Small intestine (tissue), 16 donors: ENCODE measurements at places on chromosomes 7 and 10.

DNA sequence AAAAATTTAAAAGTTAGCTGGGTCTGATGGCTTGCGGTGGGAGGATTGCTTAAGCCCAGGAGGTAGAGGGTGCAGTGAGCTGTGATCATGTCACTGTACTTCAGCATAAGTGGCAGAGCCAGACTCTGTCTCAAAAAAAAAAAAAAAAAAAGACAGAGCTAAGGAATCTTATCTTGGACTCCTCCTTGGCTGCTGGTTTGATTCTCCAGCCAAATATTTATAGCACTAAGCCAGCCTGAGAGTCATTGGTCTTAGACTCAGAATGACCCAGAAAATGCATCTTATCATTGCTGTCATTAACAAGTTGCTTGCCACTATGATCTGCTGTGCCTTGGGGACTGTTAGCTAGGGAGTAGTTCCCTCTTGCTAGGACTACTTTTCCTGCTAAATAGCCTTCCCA is 164.7 kb downstream of the GNAT3 start:
- no peaks in the 10 kb centered on the region for H3K36me3 ChIP-seq
- H3K27ac ChIP-seq = no peak overlapping the region
- DNase-seq = peak; percentile 9
- H3K27me3 ChIP-seq = no peaks in the 10 kb centered on the region
- H3K4me1 ChIP-seq = peaks cover 3% of the 10 kb centered on the region

DNA sequence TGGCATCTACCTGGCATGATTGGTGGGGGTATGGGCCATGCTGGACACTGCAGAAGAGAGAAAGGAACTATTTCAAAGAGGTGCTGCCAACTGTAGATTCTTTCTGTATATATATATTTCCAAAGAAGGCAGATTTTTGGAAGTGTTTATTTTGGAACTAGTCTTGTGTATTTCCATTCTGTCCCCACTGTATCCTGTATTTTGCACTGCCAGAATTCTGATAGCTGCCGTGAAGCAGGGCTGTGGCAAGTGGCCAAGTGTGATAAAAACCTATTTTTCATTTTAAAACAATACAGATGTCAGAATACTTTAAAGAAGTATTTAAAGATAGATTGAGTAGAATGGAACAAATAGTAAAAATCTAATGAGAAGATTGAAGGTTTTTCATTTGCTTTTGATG is 17.1 kb downstream of the MCU start:
- no peaks in the 10 kb centered on the region for H3K27me3 ChIP-seq
- no peak for DNase-seq
- H3K4me3 ChIP-seq = no peak overlapping the region

DNA sequence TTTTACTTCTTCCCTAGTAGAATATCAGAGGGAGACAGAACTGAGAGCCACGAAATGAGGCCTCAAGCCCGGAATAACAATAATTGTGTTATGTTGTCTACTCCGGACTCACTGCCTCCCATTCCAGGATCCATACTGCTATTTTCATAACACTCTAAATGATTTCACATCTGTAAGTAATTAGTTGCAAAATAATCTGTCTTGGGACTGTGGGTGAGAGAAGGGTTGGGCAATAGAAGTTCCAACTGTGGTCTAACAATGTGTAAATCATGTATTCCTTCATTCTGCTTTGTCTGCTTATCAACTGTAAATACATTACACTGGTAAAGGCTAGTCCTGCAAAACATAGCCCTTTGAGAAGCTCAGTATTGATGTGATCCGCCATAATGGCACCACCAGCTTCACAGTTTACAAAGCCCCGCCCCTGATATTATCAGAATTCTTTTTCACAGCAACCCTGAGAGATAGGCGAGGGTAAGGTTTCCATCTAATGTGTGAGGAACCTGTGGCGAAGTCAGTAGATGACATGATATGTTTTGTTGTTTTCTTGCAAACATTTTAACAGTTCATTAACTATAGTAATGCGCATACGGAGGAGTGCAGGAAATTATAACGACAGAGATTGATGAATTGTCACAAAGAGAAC is 265.7 kb upstream of the BMPER start:
- no peak overlapping the region for H3K27ac ChIP-seq
- no peak overlapping the region for H3K4me3 ChIP-seq
- no peaks in the 10 kb centered on the region for H3K27me3 ChIP-seq
- no peaks in the 10 kb centered on the region for H3K4me1 ChIP-seq
- no peaks in the 10 kb centered on the region for H3K36me3 ChIP-seq
- no peak for DNase-seq

GRCh38 chr7:75039709-75040108 is 33.9 kb downstream of the RCC1L start:
- H3K27me3 ChIP-seq = no peaks in the 10 kb centered on the region
- H3K36me3 ChIP-seq = peaks cover 9% of the 10 kb centered on the region
- no peak for DNase-seq
- no peak overlapping the region for H3K27ac ChIP-seq
- no peaks in the 10 kb centered on the region for H3K4me1 ChIP-seq
- H3K4me3 ChIP-seq = no peak overlapping the region

GRCh38 chr7:121000081-121000983 is 11.8 kb downstream of the CPED1 start:
- peak overlapping the region; percentile 50 for H3K27ac ChIP-seq
- DNase-seq = no peak
- peaks cover 5% of the 10 kb centered on the region for H3K4me1 ChIP-seq
- H3K27me3 ChIP-seq = no peaks in the 10 kb centered on the region

- no peak overlapping the region for H3K4me3 ChIP-seq
- no peak for DNase-seq
- no peaks in the 10 kb centered on the region for H3K36me3 ChIP-seq
- H3K27me3 ChIP-seq = no peaks in the 10 kb centered on the region
- H3K27ac ChIP-seq = no peak overlapping the region
- no peaks in the 10 kb centered on the region for H3K4me1 ChIP-seq
These were observed 19.3 kb downstream of the VIPR2 start for GRCh38 chr7:159125104-159125954.

DNA sequence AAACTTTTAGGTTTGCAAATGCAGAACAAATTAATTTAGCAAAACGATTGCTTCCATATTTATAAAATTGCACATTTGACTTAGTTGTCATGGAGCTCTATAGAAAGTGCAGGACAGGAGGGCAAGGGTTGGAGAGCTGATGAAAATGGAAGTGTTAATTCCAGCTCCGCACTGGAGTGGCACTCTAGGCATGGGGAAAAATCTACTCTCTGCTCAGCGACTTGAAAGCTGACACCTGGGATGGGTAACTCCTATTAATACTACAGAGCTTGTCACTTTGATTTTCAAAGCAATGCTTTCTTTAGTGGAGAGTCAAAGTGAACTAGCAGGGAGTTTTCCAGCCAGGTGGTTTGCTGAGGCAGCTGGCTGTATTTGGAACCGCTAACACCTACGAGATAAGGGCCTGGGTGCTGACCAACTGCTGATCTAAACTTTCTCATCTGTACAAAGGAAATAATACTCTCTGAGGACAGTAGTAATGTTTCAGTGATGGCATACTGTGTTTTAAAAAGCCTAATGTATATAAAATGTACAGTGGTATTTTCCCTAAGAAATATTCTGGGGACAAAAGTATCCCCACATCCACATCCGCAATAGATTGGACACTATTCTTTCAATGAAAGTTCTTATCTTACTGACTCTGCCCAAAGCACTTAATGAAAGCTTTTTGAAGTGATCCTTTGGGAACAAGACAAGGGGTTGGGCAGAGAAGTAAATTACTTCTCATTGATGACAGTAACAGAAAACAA is 444.3 kb downstream of the GPAM start:
- H3K36me3 ChIP-seq = no peaks in the 10 kb centered on the region
- H3K4me3 ChIP-seq = no peak overlapping the region
- H3K4me1 ChIP-seq = no peaks in the 10 kb centered on the region
- no peak for DNase-seq
- H3K27me3 ChIP-seq = no peaks in the 10 kb centered on the region
- no peak overlapping the region for H3K27ac ChIP-seq

DNA sequence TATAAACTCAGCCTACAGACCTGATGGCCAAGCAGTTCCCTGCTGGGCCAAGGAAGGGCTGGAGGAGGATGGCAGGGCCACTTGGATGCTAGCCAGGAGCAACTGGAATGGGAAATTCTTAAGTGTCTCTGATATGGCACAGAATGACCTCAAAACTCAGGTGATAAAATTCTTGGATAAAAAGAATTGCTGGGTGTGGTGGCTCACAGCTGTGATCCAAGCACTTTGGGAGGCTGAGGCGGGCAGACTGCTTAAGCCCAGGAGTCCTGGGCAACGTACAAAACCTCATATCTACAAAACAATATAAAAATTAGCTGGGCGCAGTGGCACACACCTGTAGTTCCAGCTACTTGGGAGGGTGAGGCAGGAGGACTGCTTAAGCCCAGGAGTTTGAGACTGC is 14.0 kb upstream of the PKD1L1 start:
- H3K4me3 ChIP-seq = no peak overlapping the region
- no peaks in the 10 kb centered on the region for H3K27me3 ChIP-seq
- peak; percentile 87 for DNase-seq
- H3K36me3 ChIP-seq = peaks cover 26% of the 10 kb centered on the region

GRCh38 chr7:131431289-131431688 is 103.6 kb downstream of the MKLN1 start:
- no peak overlapping the region for H3K4me3 ChIP-seq
- no peak for DNase-seq
- H3K27me3 ChIP-seq = no peaks in the 10 kb centered on the region
- H3K4me1 ChIP-seq = no peaks in the 10 kb centered on the region

GRCh38 chr10:118209215-118209614 is 132.9 kb downstream of the FAM204A start:
- H3K4me1 ChIP-seq = no peaks in the 10 kb centered on the region
- DNase-seq = no peak
- H3K27ac ChIP-seq = no peak overlapping the region
- no peaks in the 10 kb centered on the region for H3K36me3 ChIP-seq
